ENCODE measurements at places on chromosomes 11 and 22. TPM values are rescaled to one million over a fixed set of nuclear protein-coding genes. Genes with fewer than 3 reads are reported as not detected.

CLTCL1 gene
- total RNA-seq: 2.0 TPM

DEPDC5 gene
- total RNA-seq: 7.7 TPM

- peak; percentile 60 for DNase-seq
Measured at GRCh38 chr11:73175551-73176144, 33.5 kb upstream of the FCHSD2 start.

- DNase-seq: no peak
Measured at GRCh38 chr11:122205036-122205435, 89.0 kb upstream of the BLID start.

- DNase-seq: no peak
Measured at GRCh38 chr11:6655790-6656583, at the start of gene DCHS1. TSS of gene DCHS1 (minus strand) at chr11:6655809. CDS start at chr11:6641613, 14,196 bp downstream.

DNA sequence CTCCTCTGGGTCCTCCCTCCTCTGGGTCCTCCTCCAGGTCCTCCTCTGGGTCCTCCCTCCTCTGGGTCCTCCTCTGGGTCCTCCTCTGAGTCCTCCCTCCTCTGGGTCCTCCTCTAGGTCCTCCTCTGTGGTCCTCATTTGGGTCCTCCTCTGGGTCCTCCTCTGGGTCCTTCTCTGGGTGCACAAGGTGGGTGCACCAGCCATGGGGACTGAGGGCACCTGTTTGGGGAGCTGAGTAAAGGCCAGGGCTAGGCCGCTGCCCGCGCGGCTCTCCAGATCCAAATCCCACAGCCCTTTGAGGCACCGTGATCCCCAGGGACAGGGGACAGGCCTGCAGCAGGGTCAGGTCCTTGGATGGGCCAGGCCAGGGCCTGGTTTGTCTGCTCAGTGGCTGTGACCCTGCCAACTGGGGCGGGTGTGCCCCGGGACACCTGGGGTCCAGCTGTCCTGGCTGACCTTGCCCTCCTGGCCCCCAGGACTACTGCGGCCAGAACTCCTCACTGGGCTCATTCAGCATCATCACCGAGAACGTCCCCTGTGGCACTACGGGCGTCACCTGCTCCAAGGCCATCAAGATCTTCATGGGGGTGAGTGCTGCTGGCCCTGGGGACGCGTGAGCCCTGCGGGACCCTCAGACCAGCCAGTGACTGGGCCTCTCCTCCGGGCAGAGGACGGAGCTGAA lies 12.7 kb downstream of the MUC2 start:
- no peak for DNase-seq

DNA sequence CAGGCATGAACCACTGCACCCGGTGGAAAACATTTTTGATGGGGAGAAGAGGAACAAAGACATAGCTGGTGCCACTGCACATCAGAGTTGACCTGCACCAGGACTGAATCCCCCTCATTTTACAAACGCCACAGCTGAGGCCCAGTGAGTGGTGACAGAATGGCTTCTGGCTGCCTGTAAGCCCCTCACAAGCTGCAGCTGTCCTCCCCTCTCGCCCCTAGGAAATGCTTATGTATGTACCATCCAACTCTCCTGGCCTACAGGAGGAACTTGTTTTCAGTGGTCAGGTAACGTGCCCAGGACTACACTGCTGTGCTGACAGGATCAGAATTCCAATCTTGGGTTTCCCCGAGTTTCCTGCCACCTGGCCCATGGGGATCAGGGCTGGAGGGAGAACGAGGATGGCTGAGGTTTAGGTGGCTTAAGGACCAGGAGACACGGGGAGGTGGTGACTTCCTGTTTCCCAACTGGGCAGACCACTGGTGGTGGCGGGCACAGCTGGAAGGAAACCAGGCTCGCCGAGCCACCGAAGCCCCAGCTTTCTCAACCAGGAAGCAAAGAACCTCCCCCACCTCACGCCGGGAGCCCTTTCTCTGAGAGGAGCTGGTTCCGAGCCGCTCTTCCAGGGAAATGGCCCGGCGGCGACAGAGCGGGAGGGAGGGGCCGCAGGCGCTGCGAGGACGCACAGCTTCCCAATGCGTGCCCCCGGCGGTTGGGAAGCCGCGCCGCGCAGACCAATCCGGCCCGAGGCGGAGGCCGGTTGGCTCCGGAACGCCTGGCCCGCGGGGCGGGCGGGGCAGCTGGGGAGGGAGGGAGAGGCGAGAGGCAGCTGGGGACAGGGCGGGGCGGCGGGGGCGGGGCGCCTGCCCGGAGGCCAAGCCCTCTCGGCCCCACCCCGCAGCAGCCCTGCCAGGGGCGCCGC lies 1.0 kb upstream of the LRFN4 start:
- peak; percentile 95 for DNase-seq

DNA sequence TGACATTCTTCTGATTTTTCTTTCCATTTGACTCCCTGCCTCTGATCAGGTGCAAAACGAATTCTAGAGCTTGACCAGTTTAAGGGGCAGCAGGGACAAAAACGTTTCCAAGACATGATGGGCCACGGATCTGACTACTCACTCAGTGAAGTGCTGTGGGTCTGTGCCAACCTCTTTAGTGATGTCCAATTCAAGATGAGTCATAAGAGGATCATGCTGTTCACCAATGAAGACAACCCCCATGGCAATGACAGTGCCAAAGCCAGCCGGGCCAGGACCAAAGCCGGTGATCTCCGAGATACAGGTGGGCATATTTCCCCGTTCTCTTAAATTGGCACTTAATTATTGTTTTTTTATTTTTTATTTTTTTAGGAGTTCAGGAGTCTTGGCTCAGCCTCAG lies 15.4 kb downstream of the XRCC6 start:
- no peak for DNase-seq

GRCh38 chr11:10908215-10908951 lies 50.5 kb upstream of the ZBED5 start:
- peak; percentile 62 for DNase-seq
